ENCODE measurements at places on chromosomes 1 and 21. TPM values are rescaled to one million over a fixed set of nuclear protein-coding genes. Genes with fewer than 3 reads are reported as not detected.

The NTMT2 gene
- not detected for total RNA-seq

The OR2W3 gene
- 0.87 TPM for total RNA-seq

The NCF2 gene
- total RNA-seq = 0.67 TPM

DNA sequence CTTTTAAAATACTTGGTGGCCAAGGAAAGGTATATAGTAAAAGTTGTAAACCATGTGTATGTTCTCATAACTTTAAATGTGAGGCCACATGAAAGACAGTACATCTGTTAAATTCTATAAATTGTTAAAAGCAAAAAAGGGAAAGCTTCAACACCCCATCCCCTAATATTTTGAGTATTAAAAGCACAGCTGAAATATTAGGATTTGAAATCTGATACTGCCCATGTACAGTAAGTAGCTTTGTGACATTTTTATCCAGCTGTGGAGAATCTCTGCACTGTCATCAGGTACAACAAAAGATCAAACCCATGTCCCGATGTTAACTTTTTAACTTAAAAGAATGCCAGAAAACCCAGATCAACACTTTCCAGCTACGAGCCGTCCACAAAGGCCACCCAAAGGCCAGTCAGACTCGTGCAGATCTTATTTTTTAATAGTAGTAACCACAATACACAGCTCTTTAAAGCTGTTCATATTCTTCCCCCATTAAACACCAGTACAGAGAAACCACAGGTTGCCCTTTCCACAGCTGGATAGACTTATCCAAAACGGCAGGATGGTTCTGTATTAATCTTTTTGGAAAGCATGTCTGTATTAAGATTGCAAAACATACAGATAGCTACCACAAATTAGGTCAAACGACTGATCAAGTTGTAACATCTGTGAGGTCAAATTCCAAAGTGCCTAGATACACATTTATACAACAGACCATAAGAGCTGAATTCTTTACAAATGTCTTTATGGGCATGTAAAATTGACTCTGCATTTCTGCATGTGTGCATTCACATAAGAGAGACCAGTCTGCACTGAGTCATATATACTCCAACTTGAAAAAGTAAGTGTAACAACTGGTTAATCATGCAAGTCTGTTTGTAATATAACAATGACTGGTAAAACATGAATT, 5.2 kb downstream of the IRF2BP2 start:
- H3K27ac ChIP-seq = peak overlapping the region; percentile 93
- peaks cover 55% of the 10 kb centered on the region for H3K4me1 ChIP-seq
- H3K4me3 ChIP-seq = peak overlapping the region; percentile 100
- no peak for DNase-seq

DNA sequence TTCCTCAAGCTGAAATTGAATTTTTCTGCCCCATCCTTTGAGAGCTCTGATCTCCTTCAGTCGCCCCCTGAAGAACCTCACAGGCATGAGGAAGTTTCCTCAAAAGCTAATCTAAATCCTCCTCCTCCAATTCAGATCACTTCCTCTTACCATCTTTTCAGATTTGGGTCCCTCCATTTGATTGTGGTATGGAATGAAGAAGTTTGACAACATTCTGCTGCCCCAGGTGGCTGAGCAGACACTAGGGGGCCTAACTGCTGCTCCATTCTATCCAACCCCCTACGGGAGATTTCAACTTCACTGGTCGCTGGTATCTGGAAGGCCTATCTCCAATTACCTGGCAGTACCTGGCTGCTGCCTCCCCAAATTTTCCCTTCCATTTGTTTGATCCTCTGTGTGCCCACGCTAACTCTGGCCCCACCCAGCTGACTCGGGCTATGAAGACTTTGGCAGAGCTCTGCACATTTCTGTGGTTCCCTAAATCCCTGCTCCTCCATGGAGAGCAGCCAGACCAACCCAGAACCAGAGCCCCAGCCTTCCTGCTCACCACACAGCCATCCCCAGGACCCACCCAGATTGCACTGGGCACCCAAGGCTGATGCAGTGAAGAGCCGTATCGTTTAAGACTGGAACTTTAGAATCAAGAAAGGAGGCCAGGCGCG, 7.8 kb downstream of the IRF6 start:
- H3K27me3 ChIP-seq = peaks cover 7% of the 10 kb centered on the region
- H3K36me3 ChIP-seq = peaks cover 18% of the 10 kb centered on the region
- no peak overlapping the region for H3K27ac ChIP-seq
- H3K4me3 ChIP-seq = no peak overlapping the region

GRCh38 chr1:86460998-86461397, 7.7 kb upstream of the CLCA1 start:
- H3K4me1 ChIP-seq = peaks cover 9% of the 10 kb centered on the region
- no peak overlapping the region for H3K27ac ChIP-seq
- no peak for DNase-seq
- H3K4me3 ChIP-seq = no peak overlapping the region
- H3K27me3 ChIP-seq = no peaks in the 10 kb centered on the region

DNA sequence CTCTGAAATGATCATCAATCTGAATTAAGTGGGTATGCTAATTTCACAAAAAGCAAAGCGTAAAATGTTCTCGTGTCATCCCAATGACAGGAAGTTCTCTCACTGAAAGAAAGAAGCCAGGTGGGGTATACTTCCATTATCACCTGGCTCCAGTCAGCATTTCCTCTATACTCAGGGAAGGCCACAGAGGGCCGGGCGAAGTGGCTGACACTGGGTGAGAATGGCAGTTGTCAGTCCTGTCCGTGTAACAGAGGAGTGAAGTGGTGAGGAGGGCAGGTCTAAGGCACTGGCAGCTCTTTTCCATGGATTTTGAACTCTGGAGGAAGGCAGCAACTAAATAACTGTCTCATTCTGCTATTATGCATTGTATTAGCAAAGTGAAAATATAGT, 60.4 kb downstream of the CAPN2 start:
- H3K4me3 ChIP-seq = no peak overlapping the region
- no peak for DNase-seq
- peaks cover 8% of the 10 kb centered on the region for H3K27me3 ChIP-seq
- peaks cover 62% of the 10 kb centered on the region for H3K4me1 ChIP-seq

- H3K27ac ChIP-seq = peak overlapping the region; percentile 28
- peaks cover 5% of the 10 kb centered on the region for H3K27me3 ChIP-seq
- no peak for DNase-seq
Observed at GRCh38 chr21:25895565-25896205, 160.9 kb downstream of the GABPA start.

- H3K36me3 ChIP-seq = no peaks in the 10 kb centered on the region
- no peak overlapping the region for H3K4me3 ChIP-seq
- H3K4me1 ChIP-seq = no peaks in the 10 kb centered on the region
- H3K27ac ChIP-seq = no peak overlapping the region
- peaks cover 7% of the 10 kb centered on the region for H3K27me3 ChIP-seq
Observed at GRCh38 chr21:40845441-40845995, 1.4 kb downstream of the DSCAM start.

DNA sequence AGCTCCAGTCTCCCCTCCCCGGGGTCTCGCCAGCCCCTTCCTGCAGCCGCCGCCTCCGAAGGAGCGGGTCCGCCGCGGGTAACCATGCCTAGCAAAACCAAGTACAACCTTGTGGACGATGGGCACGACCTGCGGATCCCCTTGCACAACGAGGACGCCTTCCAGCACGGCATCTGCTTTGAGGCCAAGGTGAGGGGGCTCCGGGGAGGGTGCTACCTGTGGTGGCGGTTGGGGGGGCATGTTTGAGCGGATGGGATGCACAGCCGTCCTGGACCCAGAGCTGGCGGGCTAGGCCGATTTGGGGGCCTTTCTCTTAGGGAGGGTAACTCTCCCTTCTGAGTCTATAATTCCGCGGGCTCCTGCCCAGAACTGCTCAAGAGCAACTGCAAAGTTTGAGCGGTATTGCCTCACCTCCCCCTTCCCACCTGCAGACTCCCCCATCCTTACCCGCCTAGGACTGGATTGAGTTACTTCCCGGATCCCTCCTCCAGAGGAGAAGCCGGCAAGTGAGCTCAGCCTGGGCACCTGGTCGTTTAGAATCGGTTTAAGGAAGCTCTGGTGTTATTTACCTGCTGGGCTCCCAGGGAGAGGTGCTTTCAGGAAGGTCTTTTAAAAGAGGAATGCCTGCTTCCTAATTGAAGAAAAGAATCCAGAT, 730 bp downstream of the NOS1AP start:
- H3K4me3 ChIP-seq = peak overlapping the region; percentile 94
- H3K36me3 ChIP-seq = peaks cover 9% of the 10 kb centered on the region
- DNase-seq = no peak
- peaks cover 38% of the 10 kb centered on the region for H3K4me1 ChIP-seq

DNA sequence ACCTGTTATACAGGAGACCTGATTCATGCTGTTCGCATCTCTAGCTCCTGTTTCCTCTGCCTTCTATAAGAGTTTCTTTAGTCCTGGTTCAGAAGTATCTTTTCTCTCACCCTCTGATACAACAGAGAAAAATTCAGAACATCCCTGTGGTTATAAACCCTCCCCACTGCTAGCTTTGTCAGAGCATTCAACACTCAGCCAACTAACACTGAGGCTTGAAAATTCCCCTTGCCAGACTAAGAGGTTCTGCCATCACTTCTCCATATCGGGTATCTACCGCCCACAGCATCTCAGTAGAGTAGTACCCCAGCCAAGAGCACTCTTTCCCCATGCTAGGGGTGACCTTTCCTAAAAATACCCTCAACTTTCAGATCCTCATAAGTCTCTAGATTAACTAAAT, 19.6 kb upstream of the PIK3R3 start:
- no peak overlapping the region for H3K27ac ChIP-seq
- H3K4me1 ChIP-seq = peaks cover 4% of the 10 kb centered on the region
- H3K4me3 ChIP-seq = no peak overlapping the region
- H3K36me3 ChIP-seq = no peaks in the 10 kb centered on the region
- no peak for DNase-seq

- peaks cover 1% of the 10 kb centered on the region for H3K27me3 ChIP-seq
- no peak overlapping the region for H3K27ac ChIP-seq
- no peak overlapping the region for H3K4me3 ChIP-seq
- H3K36me3 ChIP-seq = no peaks in the 10 kb centered on the region
Observed at GRCh38 chr1:221488550-221488949, 253.3 kb downstream of the DUSP10 start.

All from endothelial cell (in vitro differentiated cells).